Left hindlimb (tissue), 1 donor: ENCODE measurements at places on chromosomes 7 and 10.

- DNase-seq, result no peak
Observed at GRCh38 chr10:22356324-22356873, 11.1 kb downstream of the SPAG6 start.

GRCh38 chr7:158935062-158935461 is 78.7 kb downstream of the DYNC2I1 start:
- no peak for DNase-seq

- no peak for DNase-seq
Observed at GRCh38 chr10:37860494-37861190, 3.2 kb upstream of the ZNF248 start.

DNA sequence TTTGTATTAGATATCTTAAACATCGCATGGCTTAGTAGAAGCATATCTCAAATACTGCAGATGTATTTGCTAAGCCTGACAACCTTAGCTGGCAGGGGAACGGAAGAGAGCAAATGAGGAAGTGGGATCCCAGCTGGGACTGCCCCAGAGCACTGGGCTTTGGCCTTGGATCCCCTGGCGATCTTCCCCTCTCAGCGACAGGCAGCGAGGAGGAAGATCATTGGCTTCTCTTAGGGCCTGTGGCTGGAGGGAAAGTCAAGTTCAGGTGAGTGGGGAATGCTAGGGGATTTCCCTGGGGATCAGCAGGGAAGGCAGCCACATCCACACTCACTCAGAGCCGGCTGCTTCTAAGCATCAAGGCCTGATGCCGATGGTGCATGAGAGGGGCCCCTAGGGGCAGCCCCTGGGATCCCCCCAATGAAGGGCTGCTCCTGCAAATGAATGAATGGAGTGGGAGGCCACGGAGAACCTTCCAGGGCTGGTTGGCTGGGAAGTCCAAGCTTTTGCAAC is 42.0 kb downstream of the LYZL2 start:
- no peak for DNase-seq

DNA sequence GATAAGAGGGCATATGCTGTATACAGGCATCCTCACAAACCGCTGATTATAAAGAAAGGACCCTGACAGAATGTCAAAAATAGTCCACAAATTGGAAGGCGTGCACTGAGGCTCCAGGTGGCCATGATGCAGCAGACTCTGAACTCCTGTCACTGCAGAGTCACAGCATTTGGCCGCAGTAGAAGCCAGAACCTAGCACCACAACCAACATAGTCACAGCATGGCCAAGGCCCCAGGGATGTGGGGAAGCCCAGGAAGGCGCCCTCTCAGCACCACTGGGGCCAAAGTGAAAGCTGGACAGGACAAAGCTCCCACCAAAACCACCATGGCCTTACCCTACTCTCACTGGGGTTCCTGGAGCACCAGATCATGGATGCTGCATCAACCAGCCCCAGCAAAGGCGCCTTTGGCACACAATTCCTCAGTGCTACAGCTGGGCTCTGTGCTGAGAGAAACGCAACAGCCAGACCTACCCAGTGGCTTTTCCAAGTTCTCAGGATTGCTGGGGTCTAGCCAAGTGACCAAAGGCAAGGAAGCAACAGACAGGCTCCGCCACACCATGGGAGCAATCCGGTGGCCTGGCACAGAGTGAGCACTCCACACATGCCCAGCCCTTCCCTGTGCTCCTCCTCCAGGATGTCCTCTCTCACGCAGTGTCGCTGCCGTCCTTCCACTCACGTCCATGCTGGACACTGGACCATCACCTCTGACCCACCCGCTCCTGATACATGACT is 60.2 kb downstream of the STK17A start:
- no peak for DNase-seq

GRCh38 chr7:159057647-159058046 is 87.0 kb downstream of the VIPR2 start:
- DNase-seq, result no peak

- DNase-seq, result no peak
Observed at GRCh38 chr7:880450-880849, 4.1 kb downstream of the GET4 start.

DNA sequence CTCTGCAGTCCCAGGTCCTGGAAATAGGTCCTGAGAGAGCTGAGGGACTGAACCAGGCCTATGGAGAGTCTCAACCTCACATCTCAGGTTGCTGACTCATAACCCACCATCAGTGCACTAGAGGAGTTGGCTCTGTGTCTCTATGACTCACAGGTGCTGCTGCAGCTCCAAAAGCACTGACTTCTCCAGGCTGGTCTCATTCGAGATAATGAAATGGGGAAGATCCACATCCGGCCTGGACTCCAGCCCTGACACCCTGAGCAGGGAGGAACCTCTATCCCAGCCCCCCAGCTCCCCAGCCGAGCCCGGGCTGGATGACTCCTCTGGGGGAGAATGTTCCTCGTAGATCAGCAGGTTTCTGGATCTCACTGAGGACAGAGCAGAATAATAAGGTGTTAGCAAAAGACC is 35.5 kb upstream of the DGKI start:
- DNase-seq, result no peak

DNA sequence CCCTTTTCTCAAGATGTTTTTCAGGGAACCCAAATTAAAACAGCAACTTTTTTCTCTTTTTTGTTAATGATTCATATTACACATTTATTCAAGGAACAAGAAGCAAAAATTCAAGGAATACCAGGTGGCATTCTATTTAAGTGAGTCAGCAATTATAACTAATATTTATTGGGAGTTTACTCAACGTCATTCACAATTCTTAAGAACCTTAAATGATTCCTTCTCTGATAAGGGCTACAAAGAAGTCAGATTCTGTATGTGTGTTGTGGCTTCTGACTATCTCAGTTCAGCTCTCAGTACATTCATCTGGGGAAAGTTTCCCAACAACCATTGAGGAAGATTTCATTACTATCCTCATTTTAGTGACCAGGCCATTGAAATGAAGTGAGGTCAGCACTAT is 470.7 kb upstream of the AKR1E2 start:
- DNase-seq, result no peak

DNA sequence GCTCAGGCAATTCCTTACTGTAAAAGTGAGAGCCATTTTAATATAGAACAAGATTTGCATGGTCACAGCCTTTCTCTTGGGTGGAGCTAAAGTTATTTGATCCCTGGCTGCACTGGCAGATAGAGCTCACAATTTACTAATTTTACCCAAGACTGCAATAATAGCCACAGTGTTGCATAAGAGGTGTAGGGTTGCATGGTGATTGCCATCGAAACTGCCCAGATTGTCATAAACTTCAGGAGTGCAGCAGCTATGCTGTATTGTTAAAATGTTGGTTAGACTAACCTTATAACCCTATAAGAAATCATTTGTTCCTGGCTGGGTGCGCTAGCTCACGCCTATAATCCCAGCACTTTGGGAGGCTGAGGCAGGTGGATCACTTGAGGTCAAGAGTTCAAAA is 50.0 kb downstream of the VCL start:
- no peak for DNase-seq

DNA sequence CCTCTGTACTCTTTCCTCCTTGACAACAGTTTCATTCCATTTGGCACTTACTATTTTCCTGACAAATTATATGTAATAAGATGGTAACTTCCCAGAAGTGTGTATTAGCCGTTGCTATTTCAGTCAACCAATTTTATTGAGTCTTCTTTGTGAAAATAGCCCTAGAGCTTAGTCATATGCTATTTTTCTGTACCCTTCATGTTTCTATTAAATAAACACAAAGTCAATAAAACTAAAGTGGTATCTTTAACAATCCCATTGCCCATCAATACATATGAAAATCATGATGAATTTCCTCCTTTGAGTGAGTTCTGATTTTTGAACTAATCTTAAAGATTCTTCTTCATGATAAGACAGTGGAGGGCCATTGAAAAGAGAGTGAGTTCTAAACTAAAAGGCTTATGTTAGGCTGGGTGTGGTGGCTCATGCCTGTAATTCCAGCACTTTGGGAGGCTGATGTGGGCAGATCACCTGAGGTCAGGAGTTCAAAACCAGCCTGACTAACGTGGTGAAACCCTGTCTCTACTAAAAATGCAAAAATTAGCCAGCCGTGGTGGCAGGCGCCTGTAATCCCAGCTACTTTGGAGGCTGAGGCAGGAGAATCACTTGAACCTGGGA is 5.9 kb upstream of the MYPN start:
- no peak for DNase-seq

GRCh38 chr7:73830681-73831583 is at the start of gene CLDN4:
Gene CLDN4, plus strand, starts transcription at chr7:73830996. Its CDS starts 206 bp downstream, at chr7:73831202.
- no peak for DNase-seq

DNA sequence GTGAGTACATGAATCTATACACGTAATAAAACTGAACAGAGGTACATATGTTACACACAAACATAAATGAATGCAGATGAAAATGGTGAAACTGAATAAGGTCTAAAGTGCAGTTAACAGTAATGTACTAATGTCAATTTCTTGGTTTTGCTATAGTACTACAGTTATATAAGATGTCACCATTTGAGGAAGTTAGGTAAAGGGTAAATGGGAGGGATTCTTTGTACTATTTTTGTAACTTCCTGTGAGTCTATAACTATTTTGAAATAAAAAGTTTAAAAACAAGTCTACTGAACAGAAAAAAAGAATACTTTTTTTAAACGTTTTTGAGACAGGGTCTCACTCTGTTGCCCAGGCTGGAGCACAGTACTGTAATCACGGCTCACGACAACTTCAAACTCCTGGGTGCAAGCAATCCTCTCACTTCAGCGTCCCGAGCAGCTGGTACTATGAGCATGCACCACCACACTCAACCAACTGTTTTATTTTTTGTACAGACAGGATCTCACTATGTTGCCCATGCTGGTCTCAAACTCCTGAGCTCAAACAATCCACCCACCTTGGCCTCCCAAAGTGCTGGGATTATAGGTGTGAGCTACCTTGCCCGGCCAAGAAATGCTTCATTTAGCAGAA is 71.5 kb downstream of the WAPL start:
- DNase-seq, result no peak

DNA sequence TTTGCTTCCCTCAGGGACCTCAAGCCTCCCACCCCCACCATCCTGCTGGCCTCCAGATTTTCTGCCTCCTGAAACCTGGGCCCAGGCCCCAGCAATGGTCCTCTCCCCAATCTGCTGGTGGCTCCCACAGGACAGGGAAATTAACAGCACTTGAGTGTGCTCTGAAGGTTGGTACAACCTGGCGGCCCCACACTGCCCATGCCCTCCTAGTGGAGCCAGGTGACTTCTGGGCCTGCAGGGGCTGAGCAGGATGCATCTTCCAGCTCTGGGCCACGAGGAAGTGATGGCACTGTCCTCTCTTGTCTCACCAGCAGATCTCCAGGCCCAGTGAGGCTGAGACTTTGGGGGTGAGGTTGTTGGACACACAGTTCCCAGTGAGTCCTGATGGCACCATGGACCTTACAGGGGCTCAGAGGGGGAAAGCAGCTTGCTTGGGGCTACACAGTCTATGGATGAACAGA is 3.6 kb upstream of the ZMIZ1 start:
- no peak for DNase-seq

DNA sequence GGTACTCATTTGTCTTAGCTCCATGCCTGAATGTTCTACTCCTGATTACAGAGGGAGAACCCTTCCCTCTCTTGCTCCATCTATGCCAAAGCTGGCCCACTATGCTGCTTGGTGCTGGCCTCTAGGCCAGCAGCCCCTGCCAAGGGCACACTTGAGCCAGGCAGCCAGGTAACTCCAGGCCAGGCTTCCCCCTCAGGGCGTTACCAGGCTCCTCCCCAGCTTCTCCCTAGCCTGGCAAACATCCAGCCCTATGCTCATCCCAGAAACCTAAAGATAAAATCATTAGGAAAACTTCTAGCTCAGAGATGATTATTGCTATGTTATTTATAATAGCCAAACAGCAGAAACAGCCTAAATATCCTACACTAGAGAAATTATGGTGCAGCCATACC is 103.7 kb downstream of the KCNMA1 start:
- no peak for DNase-seq

- no peak for DNase-seq
Observed at GRCh38 chr7:119197877-119198527, 973.5 kb downstream of the ANKRD7 start.

DNA sequence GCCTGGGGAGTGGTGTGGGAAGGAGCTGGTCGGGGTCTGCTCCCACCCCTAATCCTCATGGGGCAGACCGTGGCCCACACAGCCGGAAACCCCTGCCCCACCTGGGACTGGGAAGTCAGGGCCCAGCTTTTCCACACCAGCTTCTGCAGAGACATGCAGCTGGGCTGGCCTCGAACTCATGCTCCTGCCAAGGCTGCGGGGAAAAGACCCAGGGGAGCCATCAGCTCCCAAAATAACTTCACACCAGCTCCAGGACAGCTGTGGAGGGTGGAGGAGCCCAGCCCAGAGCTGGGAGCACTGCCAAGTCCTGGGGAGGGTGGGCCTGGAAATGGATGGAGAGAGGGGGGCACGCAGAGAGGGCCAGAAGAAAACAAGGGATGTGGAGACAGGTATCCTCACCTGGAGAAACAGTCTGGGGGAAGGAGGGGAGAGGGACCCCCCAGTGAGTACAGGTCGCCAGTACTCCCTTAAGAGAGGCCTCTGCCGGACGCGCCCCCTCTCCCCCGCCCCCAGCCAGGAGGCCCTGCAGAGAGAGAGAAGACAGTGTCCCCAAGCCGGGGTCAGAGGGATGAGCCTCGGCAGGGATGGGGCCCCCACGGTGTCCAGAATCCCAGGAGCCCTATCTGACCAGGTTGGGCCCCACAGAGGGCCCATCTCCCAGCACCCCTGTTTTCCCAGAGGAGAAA is 11.5 kb upstream of the GRIFIN start:
- peak; percentile 89 for DNase-seq

- DNase-seq, result no peak
Observed at GRCh38 chr10:33382921-33383713, 48.6 kb upstream of the NRP1 start.

- DNase-seq, result no peak
Observed at GRCh38 chr10:74934100-74934812, 107.9 kb downstream of the KAT6B start.

GRCh38 chr10:75180592-75180991 is 30.0 kb upstream of the VDAC2 start:
- no peak for DNase-seq
